ENCODE measurements at places on chromosomes 4 and X.

DNA sequence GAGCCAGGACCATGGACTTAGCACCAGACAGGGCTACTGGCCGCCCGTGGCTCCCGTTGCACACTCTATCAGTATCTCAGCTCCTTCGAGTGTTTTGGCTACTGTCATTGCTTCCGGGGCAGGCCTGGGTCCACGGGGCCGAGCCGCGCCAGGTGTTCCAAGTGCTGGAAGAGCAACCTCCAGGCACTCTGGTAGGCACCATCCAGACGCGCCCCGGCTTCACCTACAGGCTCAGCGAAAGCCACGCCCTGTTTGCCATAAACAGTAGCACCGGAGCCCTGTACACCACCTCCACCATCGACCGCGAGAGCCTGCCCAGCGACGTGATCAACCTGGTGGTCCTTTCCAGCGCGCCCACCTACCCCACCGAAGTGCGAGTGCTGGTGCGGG is 1.6 kb downstream of the FAT4 start:
- no peak for DNase-seq

- no peak for DNase-seq
These were observed 619 bp upstream of the MPC1L start for GRCh38 chrX:40622479-40623138.

DNA sequence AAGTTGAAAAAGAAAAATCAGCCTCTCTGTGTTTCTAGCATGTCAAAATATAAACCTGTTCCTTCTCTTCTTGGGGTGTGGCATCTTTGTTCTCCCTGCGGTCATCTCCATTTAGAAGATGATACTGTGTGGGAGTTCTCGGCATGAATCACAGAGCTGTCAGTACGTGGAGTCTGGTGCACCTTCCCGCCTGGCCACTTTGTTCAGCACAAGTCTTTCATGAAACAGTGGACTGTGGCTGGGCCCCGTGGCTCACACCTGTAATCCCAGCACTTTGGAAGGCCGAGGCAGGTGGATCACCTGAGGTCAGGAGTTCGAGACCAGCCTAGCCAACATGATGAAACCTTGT is 166.5 kb downstream of the MAML3 start:
- no peak for DNase-seq

- no peak for DNase-seq
These were observed 15.2 kb upstream of the ZIC3 start for GRCh38 chrX:137550665-137551261.

DNA sequence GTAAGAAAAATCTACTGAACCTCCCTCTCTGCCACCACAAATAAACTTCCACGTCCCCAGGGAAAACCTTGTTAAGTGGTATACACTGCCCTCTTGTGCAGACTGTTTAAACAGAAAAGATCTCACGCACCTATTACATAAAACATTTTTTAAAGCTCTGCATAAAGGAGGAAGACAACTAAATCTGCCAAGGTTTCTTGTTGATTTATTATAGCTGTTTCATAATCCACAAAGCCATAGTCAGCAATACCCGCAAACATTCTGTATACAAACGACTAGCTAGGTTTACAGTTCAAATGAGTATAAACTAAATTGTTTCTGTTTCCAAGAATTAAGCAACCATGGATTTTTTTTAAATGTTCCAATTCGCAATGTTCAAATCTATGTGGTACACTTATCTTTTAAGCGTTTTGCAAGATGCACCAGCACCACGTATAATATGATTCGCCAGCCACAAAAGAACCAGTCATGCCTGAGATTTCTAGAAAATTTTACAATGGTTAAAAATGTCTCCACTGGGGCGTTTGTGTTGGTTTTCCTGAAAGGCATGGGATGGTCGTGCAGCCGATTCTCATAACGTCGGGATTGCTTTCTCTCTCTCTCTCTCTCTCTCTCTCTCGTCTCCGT is 164.6 kb downstream of the PRKX start:
- no peak for DNase-seq

DNA sequence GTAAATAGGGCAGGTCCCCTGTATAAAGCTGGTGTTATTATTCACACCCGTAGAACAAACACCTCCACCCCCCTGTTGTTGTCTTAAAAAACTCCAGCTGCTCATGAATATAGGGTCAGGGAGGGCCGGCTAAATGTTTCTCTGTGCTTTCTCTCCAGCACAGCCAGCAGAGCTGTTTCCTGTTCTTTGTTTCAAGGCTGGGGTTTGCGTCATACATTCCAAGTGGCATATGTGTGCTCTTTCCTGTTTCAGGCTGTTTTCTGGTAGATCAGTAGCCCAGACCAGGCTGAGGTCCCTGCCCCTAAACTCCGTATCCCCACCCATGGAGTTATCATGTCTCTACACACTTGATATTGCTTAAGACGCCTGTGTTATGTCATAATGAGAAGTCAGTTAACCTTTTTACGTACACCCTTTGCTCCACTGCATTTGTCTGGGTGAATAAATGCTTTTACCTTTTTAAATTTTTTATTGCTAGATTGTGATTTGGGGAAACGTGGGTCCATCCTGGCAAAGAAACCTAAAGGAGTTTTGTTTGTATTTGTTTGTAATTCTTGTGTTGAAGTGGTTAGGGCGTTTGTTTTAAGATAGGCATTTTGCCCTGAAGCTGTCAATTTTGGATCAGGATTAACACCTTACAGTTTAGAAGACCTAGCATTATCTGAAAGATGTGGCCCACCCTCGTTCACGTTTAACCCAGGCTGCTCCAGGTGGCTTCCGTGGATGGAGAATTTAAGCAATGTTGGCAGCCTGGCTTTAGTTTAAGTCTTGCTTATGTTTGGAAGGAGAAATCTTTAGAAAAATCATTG is 3.3 kb downstream of the KLF3 start:
- DNase-seq: peak; percentile 40

GRCh38 chr4:159150821-159151390 is 48.0 kb downstream of the RAPGEF2 start:
- DNase-seq: no peak

DNA sequence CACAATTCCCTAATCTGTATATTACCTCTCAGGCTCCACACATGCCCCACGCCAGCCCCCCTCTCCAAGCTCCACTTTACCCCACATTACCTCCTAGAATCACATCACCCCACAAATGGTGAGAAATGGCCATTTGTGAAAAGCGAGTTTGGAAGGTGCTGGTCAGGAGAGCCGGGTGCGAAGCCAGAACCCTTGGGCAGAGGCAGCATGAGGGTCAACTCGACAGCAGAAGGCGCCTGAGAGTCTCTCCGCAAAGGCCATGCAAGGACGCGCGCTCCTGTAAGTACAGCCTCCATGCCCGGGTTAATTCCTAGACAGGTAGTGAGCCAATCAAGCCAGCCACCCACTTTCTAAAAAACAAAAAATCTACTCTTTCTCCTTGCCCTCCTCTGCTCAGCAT is 42.4 kb downstream of the RHOXF2 start:
- no peak for DNase-seq

DNA sequence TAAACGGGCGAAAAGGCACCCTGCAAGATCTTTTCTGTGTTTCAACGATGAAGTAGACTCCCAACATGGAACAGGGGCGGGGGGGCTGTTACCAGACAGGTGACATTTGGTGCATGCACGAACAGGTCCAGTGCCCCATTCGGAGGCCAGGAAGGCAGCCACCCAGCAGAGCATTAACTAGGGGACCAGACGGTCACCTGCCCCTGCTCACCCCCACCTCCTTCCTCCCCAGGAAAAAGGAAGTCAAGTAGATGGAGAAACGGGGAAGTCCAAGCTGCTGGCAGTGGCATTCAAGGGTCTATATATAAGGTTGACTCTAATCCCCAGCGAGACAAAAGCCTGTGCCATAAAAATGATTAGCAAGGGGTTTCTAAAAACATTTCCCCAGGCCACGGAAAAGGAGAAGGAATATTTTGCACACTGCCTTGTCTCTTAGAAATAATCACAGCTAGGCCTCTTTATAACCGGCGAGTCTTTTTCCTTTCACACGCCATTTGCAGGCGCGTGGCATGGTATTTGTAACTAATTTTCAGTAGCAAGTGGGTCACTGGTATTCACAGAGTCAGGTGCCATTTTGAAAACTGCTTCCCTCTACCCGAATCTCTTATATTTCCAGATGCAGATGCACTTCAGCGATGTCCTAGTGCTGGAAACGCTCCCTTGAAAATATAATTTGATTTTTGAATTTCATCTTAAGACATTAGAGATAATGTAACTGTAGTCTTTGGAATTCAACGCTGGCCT is 1.2 kb upstream of the TMSB4X start:
- no peak for DNase-seq

GRCh38 chr4:25310066-25310802 is 2.3 kb upstream of the ZCCHC4 start:
- no peak for DNase-seq

DNA sequence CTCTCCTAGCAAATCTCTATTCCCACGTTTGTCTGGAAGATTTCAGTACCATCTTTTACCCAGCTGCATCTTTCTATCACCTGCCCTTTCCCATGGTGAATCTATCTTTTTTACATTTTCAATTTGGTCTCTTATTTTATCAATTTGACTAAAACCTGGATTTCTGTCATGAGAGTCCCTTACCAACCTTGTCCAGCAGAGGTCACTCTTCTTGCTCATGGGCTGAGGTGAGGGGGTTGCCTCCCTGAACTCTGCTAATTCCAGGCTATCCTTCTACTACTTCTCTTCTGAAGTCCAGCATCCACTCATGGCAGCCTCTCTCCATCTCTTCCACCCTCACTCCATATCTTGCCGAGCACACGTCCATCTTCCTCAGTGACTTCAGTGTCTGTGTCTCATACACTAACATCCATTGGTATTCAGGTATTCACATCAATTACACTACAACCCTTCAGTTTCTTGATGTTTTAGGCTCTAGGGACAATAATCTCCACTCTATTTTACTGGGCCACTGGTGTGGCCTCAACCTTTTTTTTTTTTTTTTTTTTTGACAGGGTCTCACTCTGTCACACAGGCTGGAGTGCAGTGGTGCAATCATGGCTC is 17.8 kb upstream of the ZNF827 start:
- no peak for DNase-seq

DNA sequence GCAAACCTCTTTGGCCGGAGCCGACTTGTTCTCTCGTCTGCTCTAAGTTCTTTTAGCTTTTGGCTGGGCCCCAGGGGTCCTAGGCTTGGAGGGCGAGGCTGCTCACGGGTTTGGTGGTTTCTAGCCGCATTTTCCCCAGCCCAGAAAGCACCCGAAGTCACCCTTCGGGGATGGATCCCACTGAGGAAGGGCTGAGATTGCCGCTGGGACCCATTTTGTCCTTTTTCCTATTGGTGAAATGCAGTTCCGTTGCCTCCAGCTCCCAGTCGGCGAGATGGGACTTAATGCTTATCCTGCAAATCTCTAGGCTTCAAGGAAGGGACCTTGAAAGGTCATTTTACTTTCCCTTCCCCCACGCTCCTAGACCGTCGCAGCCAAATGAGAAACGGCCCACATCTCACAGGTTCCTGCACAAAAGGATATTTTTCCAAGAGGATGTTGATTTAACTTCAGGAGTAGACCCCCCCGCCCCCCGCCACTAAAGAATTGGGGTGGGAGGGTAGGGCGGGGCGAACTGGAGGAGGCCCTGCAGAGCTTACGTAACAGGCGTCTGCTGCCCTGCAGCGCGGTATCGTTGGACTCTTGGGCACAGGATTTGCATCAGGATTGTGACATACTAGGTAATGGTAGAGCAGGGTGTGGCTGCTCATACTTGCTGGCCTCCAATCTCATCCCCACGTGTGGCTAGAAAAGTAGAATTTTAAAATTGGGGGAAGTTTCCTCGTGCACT is 564 bp downstream of the PGK1 start:
- DNase-seq: peak; percentile 2

- DNase-seq: no peak
These were observed 96.3 kb upstream of the NOCT start for GRCh38 chr4:138919094-138919936.

DNA sequence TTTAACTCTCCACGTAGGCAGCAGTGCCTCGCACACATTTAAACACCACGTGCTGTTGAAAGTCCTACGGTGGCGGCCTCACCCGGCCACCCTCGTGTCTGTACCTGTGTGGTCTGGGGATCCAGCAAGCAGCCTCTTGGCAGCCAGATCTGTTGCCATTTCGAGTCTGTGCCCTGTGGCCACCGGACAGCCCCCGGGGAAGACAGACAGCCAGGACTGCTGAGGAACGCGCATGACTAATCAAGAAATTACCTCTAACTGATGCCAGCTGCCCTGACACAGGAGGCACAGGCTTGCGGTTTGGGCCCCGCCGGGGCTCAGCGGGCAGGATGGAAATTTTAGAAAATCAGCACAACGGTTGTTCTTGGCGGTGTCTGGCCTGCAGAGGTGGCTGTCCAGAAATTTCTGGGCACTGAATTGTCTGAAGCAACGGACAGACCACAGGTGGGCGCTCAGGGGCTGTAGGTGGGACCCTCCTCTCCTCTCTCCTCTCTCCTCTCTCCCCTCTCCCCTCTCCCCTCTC is 15.6 kb upstream of the ASMTL start:
- DNase-seq: peak; percentile 73

DNA sequence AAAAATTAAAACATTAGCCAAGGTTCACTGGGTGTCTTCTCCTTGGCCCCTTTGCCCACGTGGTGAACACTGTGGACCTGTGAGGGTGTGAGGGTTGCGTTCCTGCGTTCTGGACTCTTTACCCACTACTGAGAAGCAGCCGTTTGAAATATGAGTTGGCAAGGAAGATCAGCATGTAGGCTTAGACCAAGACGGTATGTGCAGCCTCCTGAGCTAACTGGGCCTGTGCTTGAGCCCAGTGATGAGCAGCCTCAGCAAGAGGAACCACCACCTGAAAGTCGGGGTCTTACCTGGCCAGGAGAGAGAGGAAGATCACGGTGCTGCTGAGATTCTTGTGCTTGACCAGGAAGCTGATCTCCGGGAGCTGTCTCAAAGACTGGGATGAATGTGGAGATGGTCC is 19.5 kb downstream of the RGS12 start:
- no peak for DNase-seq

DNA sequence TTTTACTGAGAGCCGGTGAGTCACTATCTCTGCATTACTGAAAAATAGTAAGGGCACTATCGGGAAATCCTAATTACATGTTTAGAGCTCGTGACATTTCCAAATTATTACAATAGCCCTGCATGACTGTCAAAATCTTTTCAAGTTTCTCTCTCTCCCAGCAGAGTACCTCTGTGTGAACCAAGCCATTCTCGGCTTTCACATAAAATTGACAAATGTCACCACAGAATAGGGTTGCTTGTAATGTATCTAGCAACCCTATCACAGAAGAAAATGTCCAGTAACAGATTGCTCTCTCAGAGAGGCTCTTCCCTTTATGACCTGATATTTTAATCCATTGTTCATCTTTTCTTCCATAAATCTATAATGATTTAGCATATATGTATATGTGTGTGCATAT is 144.8 kb upstream of the GNPDA2 start:
- no peak for DNase-seq

- no peak for DNase-seq
These were observed 14.9 kb downstream of the VBP1 start for GRCh38 chrX:155231163-155231562.
